T-helper 17 cell (primary cell): ENCODE measurements at places on chromosomes 13 and 19.
A peak's percentile ranks its signal among the peaks of the same experiment; 100 is the strongest.

GRCh38 chr19:32828139-32828538 is 41.4 kb downstream of the SLC7A9 start:
- DNase-seq, result no peak

DNA sequence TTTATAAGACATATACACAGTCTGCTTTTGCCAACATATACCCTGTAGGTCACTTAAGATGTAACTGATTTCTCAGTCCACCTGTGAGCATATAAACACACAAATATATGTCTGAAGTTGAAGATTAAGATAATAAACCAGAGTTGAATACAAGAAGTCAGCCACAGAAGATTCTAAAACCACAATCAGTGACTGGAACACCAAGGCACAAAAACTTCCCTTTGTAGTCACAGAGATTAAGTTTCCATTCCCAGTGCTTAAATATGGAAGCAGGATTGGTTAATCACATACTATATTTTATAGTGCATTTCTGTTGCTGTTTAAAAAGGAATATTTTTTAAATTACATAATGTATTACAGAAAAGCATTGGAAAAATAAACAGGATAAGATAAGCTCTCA is 39.9 kb downstream of the MTMR6 start:
- no peak for DNase-seq

GRCh38 chr13:102771298-102772041 is 2.1 kb downstream of the TEX30 start:
- no peak for DNase-seq

- DNase-seq, result no peak
Measured at GRCh38 chr13:46062185-46062584, 9.6 kb upstream of the ZC3H13 start.

GRCh38 chr13:80712026-80712425 is 371.1 kb upstream of the SPRY2 start:
- no peak for DNase-seq

DNA sequence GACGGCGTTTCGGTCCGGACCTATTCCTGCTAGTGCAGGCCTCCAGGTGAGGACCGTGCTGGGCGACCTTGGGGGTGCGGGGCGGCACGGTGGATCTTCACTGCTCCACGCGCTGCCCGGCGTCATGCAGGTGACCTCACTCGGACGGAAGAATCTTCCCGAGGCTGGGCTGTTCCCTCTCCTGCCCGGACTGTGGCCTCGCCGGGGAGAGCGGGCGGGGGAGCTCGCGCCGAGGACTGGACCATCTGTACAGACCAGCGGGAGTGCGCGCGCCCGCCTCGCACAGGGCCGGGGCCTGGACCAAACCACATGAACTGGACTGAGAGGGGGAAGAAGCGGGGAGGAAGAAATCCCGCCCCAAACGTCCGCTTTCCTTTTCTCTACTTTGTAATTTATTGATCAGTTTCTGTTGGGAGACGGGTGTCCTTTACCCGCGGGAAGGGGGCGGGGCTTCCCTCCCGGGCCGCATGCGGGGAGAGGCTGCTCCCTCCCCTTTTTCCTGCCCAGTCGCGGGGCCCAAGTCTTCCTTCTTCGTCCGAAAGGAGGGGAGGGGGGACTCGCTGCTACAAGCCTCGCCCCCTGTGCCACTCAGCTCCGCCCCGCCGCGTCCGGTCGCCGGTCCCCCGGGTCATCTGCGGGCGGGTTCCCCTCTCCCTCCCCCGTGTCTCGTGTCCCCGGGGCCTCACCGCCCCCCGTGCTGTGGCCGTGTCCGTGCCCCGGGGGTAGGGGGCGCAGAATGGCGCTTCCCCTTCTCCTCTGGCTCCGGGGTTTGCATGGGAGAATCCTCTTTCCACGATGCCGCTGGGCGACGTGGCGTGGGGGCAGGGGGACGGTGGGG is 4.9 kb downstream of the HRC start:
- DNase-seq, result peak; percentile 32

- DNase-seq, result no peak
Measured at GRCh38 chr13:75196147-75196837, 285.7 kb downstream of the TBC1D4 start.

GRCh38 chr19:34244611-34245299 is 9.6 kb upstream of the GARRE1 start:
- DNase-seq, result no peak

DNA sequence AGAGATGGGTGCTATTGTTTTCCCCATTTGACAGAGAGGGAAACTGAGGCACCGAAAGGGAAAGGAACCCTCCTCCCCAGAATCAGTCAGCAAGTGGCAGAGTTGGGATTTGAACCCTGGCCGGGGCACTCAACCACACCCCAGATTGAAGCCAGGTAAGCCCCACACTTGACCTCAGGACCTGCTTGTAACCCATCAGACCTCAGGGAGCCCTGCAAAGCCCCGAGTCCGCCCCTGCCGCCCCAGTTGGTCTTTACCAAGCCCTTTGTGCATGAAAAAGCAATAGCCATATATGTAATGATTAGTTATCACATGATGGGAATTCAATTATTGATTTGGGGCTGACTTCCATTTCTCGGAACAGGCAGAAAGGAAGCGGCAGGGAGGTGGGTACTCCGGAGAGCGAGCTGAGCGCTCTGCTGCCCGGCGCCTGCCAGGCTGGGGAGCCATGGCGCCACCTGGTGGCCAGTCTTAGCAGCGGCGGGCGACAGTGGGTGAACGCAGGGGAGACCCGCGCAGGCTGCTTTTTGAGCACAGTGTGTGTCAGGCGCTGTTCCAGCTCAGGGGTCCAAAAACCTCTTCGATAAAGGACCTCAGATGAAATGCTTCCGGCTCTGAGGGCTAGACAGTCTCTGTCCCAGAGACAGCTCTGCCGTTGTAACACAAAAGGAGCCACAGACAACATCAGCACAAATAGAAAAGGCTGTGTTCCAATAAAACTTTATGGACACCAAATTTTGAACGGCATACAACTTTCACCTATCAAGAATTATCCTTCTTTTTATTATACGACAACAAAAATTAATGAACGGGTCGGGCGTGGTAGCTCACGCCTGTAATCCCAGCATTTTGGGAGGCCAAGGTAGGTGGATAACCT is 82.9 kb upstream of the CACNA1A start:
- peak; percentile 67 for DNase-seq

DNA sequence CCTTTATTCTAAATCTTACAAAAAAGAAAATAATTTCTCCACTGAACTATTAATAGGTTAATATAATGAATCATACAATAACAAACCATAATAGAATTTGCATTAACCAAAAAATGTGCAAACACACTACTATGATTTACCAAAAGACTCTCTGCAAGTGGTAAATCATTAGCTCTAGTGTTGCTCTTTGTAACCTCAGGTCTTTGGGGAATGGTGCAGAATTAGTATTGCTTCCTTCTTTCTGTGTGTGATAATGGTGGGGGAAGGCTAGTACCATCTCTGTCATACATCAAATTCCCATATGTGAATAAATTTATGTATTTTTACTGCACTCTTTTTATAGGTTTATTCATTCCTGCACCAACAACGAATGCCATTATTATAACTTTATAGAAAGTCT is 105.1 kb downstream of the COG6 start:
- no peak for DNase-seq

GRCh38 chr19:33227242-33227650 is 1.6 kb upstream of the SLC7A10 start:
- DNase-seq, result no peak

DNA sequence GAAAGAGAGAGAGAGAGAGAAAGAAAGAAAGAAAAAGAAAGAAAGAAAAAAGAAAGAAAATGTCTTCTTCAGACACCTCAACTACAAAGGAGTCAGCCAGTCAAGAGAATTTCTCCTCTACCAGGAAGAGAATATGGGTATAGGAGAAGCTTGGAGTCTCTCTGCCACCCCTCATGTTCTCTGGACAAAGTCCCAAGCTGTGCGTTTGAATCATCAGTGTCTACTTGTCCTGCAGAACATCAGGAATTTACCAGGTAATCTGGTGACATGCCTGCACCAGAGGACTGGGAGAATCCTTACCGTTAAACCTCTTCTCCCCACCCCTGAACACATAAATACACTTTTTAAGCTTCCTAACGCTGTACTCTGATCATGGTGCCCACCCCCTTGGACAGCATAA is 119.5 kb downstream of the TM9SF2 start:
- DNase-seq, result no peak

- no peak for DNase-seq
Measured at GRCh38 chr13:113539822-113540221, 44.7 kb upstream of the TFDP1 start.

DNA sequence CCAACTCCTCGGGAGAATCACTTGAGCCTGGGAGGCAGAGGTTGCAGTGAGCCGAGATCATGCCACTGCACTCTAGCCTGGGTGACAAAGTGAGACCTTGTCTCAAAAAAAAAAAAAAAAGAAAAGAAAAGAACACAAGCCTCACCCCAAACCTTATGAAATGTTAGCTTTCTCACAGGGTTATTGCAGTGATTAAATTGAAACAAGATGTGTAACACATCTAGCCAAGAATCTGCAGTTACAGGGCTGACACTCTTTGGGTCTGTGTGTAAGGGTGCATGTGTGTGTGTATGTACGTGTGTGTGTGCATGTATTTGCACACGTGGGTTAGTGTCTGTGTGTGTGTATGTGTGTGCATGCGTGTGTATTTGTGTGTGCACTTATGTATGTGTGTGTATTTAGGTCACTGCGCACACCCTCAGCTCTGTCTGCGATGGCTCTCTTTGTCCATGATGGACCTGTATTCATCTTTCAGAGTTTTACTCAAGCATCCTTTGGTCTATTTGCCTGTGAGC is 336.3 kb downstream of the UQCRFS1 start:
- DNase-seq, result no peak

GRCh38 chr13:28409648-28410047 is 85.3 kb downstream of the FLT1 start:
- no peak for DNase-seq

DNA sequence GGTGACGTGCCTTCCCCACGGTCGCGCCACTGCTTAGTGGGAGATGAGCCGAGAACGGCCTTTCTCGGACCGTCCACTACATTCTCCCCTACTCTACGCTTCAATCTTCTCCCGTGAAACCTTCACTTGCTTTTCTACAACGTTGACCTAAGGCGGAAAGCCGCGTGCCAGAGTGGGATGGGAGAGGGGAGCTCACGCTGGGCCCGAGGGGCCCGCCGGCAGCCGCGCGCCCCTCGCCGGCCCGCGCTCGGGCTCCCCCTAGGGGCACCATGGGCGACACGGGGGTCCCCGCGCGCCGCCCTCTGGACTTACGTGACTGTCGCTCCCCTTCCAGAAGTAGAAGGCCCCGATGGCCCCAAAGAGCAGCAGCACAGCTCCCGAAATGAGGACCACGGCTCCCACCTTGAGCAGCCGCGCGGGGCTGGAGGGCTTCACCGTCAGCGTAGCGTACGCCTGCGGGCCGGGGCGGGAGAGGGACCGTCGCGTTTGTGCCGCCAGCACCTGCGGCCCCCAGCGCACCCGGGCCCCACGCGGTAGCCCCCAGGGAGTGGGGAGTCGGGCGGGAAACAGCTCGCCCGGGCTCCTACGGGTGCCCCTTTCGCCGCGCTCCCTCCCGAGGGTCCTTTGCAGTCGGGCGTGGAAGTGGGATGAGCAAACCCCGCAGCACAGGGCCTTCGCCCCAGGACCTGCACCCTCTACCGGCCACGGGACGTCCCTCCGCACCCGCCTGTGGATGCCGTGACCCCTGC is 727 bp downstream of the CNMD start:
- DNase-seq, result no peak

DNA sequence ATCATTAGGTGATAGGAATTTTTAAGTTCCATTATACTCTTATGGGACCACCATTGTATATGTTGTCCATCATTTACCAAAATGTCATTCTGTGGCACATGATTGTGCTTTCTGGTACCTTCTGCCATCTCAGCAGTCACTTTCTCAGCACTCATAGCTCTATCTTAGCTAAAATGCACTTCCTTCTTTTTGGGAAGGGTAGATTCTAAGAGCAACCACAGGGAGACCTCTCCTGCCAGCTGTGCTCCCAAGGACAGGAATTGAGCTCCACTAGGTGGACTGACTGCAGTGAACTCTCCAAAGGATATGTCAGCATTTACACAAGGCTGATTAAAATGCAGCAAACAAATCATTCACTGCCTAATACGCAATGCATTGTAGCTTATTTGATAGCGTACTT is 91.8 kb upstream of the OBI1 start:
- no peak for DNase-seq

DNA sequence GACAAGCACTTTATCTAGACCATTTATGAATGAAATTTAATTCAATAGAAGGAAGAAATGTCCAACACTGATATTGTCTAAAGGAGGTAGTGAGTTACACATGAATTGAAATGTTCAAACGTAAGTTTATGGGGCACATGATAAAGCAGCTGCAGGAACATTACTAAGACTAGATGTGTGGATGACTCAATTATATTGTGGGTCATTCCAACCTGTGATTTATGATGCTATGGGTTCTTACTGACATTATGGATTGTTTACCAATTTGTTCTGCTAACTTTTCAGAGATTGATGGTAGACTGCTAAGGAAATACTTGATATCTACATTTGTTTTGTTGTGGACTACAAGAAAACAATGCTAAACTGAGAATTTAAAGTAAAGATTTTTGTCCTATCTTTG is 56.1 kb upstream of the ATXN8OS start:
- no peak for DNase-seq

DNA sequence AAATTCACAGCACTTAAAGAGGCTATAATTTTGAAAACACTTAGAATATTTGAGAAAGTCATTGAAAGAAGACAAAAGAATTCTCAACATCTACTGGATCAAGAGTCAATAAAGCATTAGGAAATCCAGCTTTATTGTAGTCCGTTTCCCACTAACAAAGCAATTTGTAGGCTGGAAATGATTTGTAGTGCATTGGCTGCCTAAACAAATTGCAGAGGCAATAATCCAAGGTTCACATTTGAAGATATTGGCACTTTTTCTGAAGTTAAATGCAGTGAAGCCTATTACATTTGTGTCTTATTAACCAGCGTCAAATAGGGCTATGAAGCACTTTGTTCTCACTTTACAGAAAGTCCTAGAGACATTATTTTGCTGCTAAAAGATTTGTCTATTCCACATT is 848.1 kb upstream of the SLITRK1 start:
- no peak for DNase-seq

GRCh38 chr19:47433121-47433520 is 13.8 kb upstream of the MEIS3 start:
- no peak for DNase-seq

DNA sequence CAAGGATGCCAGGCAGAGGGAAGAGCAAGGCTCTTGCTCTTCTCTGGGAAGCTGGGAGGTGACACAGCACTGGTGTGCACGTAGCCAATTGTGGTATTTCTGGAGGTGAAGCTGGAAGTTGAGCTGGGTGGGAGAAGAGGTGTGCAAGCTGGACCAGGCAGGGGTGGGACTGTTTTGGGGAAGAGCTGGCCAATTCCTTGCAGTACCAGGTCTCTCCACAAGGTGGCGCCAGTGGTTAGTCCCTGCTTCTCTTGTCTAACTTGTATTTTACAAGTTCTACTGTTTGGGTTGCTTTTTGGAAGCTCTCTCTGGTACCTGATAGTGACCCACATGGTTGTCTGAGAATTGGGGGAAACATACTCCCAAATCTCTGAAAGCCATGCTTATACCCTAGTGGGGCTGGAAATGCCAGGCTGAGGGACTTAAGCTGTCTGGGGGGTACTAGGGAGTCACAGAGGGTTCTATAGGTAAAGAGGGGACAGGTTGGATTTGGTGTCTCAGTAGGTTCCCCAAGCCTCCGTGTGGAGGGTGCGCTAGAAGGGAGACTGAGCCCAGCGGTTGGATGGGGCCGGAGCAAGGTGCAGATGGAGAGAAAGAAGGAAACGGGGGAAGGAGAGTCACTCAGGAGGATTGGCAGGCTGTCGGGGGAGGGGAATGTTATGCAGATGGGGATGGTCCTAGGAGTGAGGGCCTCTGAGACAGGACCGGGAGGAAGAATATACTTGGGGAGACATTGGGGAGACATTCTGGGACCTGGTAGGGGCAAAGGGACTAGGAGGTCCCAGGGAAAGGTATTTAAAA is 3.0 kb downstream of the HPN start:
- peak; percentile 43 for DNase-seq

- no peak for DNase-seq
Measured at GRCh38 chr19:1847684-1848398, 442 bp downstream of the REXO1 start.
